Vagina (tissue), 2 donors: ENCODE measurements at places on chromosomes 13 and 19.

GRCh38 chr13:78649997-78650716 is 8.8 kb downstream of the OBI1 start:
- no peak for DNase-seq

GRCh38 chr19:41530761-41531301 is 45.1 kb upstream of the CEACAM21 start:
- DNase-seq, result no peak

- no peak for DNase-seq
Measured at GRCh38 chr13:73715114-73715910, 418.9 kb downstream of the KLF12 start.

DNA sequence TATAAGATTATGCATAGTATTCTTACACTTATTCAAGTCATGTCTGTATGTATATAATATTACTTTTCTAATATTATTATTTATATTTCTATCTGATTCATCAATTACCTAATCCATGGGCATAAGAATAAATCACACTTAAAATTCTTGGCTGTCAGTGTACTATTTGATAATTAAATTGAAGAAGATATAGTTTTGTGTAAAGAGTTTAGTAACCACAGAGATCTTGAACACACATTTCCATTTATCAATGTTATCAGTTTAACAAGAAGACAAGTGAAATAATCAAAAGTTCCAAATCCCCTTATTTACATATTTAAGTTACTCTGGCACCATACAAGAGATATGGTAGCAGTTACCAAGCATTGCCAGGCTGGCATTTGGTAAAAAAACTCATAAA is 244.5 kb downstream of the OXGR1 start:
- DNase-seq, result no peak

DNA sequence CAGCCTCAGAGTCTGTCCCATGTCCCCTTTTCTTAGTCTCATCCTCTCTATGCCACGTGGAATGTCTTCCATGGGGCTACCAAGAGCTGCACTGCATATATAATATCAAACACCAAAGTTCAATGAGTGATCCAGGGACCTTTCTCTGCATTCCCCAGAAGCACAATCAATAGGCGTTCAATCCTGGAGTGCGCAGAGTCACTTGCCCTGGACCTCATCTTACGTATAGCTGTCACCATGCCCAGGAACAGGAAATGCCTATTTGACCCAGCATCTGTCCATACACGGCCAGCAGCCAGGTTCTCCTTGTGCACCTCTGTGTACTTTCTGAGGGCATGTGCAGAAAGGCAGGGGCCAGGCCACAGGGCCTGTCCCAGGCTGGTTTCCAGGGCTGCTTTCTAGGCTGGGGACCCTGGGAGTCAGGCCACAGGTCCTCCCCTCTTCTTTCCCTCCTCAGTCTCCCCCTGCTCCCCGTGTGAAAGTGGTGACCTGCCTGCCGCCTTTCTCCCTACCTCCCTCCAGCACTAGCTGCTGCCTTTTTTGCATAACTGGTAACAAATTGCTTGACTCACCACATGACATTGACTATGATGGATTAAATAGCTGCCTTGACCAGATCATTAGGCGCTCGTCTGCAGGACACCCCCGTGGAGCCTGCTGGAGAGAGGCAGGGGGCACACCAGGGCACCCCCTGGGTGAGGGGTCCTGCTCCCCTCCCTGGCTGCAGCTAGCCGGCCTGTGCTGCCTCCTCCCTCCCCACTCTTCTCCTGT is 222.0 kb downstream of the ZNF536 start:
- peak; percentile 64 for DNase-seq
